ENCODE measurements at places on chromosomes 6 and 20.

DNA sequence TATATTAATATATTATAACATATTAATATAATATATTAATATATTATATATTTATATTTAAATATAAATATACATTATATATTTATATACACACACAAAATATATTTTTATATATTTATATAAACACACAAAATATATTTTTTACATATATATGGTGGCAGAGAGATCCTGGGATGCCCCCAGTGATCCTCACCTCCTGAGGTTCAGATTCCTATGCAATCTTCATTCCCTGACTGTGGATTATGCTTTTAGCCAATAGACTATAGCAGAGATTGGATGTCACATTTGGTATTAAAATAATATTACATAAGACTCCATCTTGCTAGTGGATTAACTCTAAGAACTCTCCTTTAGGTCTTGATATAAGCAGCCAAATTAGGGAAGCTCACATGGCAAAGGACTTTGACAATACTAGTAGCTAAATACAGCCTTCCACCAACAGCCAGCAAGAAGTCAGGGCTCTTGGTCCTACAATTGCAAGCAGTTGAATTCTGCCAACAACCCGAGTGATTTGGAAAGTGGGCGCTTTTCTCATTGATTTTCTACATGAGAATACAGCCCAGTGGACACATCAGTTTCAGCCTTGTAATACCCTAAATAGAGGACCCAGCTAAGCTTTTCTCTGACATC is 681.0 kb downstream of the C6orf118 start:
- DNase-seq = no peak

DNA sequence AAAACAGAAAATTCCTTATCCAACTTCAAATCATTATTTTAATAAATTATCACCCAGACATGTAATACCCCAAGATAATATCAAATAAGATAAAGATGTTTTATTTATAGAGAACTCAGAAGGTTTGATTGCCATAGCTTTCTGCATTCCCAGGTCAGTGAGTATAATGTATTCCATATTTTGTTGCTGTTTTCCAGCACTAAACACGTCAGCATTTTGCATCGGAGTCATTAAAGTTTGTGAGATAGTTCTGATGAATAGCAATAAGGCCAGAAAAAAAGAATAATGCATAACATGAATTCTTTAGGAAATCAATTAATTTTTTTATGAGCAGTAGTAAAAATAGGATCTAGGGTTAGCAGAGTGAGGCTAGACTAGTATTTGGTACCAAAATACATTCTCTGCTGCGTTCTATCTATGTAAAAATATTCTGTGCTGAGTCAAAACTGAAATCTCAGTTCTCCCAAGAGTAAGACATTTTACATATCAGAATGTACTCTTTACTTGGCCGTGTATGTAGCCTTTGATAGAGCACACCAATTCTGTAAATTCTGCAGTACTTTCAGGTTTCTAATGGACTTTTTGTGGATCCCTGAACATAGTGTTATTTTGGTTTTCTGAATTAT is 269.9 kb upstream of the AGPAT4 start:
- no peak for DNase-seq

- no peak for DNase-seq
Measured at GRCh38 chr6:131900231-131900630, 50.9 kb downstream of the CCN2 start.

GRCh38 chr20:10475225-10475624 is 40.1 kb downstream of the SLX4IP start:
- no peak for DNase-seq

DNA sequence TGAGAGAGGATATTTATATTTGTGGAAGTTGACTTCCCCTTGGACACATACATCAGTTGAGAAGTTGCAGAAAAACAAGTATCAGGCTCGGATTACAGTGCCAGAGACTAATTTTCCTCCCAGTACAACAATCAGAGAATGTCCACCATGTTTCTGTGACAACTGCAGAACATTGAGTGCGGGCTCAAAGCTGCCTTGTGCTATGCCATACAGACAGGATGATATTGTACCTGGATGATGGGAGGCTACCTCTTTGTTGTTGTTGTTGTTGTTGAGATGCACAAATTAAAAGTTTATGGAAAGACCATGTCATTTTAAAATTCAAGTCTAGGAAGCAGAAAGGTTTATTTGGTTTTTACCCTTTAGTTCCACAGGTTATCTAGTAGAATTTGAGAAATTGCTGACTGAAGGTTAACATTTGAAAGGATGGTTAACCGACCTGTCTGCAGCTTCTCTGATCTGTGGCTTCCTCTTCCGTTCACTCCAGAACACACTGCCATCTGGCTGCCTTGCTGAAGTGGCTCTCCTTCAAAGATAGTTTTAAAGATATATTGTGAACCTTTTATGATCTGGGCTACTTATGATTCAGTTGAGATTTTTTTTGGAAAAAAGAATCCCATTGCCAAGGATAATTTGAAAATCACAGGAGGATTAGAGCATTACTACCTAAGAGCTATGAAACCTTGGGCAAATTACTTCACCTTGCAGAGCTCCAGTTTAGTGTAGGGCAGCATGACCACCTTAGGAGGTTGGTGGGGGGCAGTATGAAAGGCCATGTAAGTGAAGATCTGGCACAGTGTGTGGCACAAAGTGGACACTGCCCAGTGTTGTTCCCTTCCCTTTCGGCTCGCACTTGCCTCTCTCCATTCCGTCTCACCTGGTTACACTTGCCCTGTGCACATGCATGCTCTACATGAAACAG is 15.9 kb downstream of the TMEM200A start:
- no peak for DNase-seq

DNA sequence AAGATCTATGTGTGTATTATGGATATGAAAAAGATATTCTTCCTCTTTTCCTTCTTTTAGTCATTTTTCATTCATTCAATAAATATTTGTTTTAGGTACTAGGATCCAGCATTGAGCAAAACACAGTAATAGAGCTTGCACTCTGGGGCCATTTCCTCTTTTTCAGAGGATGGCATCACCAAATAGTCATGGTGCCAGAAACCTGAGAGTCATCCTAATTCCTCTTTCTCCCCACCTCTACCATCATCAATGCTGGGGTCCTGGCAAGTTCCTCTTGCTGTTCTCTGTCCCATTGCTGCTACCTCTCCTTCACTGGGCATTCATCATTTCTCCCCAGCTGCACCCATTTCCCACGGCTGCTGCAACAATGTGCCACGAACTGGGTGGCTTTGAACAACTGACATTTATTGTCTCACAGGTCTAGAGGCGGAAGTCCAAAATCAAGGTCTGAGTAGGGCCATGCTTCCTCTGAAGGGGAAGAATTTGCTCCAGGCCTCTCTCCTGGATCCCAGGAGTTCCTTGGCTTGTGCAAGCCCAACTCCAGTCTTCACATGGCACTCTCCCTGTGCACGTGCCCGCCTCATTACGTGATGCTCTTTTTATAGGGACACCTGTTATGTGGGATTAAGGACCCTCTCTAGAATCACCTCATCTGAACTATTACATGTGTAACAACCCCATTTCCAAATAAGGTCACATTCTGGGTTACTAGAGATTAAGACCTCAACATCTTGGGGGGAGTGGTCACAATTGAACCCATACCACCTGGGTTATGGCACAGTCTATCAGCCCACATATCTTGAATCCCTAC is 9.5 kb upstream of the IGF2R start:
- no peak for DNase-seq

Data from CMK (cell line).